ENCODE measurements at places on chromosomes 1 and 21.

DNA sequence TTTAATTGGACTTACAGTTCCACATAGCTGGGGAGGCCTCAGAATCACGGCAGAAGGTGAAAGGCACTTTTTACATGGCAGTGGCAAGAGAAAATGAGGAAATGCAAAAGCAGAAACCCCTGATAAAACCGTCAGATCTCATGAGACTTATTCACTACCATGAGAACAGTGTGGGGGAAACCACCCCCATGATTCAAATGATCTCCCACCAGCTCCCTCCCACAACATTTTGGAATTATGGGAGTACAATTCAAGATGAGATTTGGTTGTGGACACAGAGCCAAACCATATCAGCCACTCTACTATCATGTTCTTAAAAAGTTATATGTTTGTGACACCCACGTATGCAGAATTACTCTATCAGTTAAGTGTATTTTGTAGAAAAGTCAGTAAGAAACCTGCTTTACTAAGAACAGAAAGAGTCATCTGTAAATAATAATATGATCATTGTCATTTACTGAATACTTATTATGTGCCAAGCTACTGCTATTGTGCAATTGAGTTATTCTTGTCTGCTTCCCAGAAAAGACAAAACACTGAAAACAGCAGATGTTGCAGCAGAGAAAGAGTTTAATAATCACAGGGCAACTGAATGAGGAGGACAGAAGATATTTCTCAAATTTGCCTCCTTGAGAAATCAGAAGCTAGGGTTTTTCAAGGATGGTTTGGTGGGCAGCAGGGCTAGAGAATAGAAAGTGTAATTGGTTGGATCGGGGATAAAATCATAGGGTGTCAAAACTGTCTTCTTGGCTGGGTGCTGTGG, 207.7 kb upstream of the FGGY start:
- peak; percentile 72 for DNase-seq

DNA sequence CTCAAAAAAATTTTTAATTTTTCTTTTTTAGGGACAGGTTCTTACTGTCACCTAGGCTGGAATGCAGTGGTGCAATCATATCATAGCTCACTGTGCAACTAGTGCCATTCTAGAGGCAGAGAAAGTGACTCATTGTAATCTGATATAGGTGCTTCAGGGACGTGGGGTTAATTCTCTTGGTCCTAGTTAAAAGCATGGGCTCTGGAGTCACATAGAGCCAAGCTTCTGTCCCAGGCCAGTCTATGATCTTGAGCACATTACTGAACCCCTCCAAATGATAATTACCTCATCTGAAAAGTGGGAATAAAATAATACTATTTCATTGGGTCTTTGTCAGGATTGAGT, 1.1 kb upstream of the ADIPOR1 start:
- no peak for DNase-seq

GRCh38 chr1:9110669-9111356, 18.1 kb downstream of the GPR157 start:
- DNase-seq, result peak; percentile 74

DNA sequence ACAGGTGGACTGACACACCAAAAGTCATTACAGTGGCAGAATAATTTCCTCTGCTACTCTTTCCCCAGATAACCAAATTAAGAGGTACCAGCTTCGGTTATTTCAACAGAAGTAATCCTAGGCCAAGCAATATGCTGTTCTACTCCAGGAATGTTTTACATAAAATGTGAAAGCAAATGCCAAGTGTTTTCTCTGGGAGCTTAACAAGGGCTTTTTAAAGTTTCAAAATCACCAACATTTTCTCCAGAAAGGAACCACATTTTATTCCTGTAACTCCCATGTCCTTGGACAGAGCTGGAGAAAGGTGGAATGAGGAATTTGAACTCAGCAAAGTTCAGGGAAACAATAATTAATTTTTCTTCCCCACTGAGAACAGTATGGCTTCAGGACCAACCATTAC, 27.2 kb downstream of the CNN3 start:
- DNase-seq, result no peak

DNA sequence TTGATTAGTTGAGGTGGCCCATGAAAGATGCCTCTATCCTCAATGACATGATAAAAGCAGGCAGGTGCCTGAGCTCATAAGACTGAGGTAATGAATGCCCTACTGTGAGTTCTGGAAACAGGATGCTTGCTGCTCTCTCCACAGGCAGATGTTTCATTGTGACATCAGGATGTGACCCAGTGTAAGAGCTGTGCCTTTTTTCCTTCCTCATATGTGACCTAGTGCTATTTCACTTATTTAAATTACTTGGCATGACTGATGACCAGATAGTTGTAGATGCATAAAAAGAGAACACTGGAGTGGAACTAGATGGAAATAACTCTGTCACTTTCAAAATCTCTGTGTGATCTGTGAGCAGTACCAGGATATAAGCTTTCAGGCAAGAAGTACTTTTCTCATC, 31.9 kb downstream of the KIF14 start:
- peak; percentile 93 for DNase-seq

- DNase-seq, result peak; percentile 47
Measured at GRCh38 chr1:116020668-116021272, 44.5 kb downstream of the SLC22A15 start.

- DNase-seq, result no peak
Measured at GRCh38 chr1:243973169-243973568, 77.9 kb upstream of the ZBTB18 start.

DNA sequence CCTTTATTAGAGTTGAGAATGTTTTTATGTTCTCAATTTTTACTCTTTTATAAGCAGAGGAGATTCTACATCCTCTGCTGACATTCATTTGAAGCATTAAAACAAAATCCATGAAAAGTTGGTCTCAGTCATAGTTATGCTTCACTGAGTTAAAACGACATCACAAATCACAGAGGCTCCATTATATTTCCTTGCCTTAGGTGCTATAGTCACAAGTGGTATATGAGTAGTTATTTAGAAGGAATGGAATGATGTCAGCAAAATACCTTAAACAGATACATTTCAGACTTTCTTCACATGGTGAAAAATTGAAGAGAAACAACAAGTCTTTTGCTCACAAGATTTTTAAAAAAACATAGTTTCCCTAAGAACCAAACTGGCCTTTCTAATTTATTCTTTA, 11.7 kb upstream of the METTL13 start:
- no peak for DNase-seq

- no peak for DNase-seq
Measured at GRCh38 chr1:53470155-53470554, 11.0 kb downstream of the DMRTB1 start.

DNA sequence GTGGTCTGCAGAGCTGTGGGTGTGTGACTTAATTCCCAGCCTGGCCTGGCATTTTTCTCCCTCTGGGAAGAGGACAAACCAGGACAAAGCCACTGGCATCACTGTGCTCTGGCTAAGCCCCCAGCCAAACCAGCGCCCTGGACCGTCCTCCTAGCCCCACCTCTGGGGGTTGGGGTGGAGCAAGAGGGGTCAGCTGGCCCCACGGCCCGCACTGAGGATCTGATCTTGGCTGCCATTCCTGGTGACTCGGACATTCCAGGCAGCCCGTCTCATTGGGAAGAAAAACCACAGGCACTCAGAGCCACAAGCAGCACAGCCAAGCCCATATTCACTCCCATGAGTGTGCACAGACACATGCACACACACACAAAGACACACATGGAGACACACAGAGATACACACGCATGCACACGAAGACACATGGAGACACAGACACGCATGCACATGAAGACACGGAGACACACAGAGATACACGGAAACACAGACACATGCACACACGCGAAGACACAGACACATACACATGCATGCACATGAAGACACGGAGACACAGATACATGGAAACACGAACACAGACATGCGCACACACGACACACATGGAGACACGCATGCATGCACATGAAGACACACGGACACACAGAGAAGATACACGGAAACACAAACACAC, 2.3 kb upstream of the MXRA8 start:
- DNase-seq, result no peak

GRCh38 chr1:61352845-61353435, 270.6 kb downstream of the NFIA start:
- no peak for DNase-seq

DNA sequence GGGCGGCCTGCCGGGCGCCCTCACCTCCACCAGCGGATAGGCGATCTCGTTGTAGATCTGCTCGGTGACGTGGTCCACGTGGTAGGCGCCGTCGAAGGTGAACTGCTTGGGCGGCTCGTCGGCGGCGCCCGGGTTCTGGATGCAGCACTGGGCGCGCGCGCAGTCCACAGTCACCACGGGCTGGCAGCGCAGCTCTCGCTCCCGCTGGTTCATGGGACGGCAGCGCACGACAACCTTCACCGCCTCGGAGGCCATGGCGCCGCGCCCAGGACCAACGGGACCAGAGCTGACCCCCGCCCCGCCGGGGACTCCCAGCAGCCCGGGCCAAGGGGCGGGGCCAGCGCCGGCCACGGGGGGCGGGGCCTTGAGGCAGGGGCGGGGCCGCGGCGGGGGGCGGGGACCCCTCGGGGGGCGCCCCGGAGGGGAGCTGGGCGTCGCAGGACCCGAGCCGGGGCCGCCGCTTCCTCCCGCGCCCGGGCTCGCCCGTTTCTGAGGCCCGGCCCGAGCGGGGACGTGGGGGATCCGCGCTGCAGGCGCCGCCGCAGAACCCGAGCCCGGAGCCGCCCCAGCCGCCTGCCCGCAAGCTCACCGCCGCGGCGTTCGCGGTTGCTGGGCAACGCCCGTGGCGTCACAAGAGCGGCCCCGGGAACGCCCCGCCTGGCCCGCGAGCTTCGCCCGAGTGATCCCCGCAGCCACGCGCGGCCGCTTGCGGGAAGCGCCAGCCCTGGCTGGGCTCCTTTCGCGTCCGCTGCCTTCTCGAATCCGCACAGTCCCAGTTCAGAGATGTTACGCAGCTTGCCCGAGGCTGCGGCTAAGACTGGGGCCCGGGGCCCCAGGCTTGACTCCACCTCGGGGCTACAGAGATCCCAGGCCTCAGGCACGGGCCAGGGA, at the start of gene KIF17:
KIF17 (minus strand) TSS at position 556 of the 891 bp plus-strand sequence; CDS start at position 255, 301 bp downstream.
- peak; percentile 58 for DNase-seq

DNA sequence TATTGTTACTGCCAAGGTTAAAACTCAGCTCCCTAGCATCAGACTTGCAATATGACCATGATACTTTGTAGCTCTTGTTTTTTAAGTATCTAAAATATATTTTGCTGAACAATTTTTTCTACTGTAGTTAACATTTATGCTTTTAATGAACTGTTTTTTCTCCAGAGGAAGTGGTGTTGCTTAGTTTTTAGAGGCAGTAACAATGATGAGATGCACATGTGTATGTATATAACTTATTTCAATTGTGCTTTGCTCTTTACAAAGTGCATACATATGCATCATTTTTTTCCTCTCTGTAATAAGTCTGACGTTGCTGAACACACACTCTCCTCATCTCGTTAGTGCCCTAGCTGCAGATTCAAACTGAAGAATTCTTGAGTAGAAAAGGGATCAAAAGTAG, 418.8 kb downstream of the ZP4 start:
- no peak for DNase-seq

DNA sequence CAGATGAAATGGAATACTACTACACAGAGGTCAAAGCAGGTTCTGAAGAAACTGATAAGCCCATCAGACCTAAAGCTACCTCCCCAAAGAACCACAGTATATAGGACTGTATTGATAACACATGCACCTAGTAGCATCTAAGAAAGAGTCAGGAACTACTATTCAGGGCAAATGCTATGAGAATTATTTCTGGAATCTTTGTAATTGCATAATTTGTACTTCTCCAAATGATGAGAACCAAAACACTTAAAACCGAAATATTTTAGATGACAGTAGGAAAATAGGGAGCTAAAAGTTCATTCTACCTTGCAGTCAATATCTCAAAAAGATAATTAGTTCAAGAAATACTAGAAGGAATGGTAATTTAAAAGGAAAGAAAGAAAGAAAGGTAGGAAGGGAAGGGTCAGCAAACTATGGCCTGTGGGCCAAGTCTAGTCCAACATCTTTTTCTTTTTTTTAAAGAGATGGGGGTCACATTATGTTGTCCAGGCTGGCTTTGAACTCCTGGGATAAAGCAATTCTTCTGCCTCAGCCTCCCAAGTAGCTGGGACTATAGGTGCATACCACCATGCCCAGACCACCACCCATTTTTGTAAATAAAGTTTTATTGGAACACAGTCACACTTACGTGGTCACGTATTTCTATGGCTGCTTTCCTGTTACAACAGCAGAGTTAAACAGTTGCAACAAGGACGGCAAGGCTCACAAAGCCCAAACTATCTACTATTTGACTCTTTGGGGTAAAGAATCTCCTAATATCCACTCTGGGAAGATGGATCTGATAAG, 24.0 kb downstream of the EGLN1 start:
- no peak for DNase-seq

GRCh38 chr1:228093050-228093906, 9.8 kb downstream of the C1orf35 start:
- no peak for DNase-seq

- DNase-seq, result no peak
Measured at GRCh38 chr1:95021805-95022643, 50.7 kb downstream of the ALG14 start.

DNA sequence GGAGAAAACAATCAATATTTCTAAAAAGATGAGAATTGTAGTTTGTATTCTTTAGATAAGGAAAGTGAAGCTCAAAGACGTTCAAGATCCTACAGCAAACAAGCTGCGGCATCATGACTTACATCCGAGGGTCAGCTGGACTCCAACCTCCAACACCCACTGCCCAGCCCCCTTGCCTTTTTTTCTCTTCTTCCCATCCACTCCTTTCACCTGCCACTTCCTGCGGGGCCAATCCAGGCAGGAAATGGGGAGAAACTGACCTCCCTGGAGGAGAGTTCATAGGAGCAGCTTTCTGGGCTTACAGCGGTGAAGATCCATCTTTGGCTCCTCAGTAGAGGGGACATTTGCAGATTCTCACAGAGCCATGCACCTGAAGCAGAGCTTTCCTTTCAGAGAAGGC, 361.5 kb downstream of the PTPRU start:
- no peak for DNase-seq
